Cardiac atrium fibroblast (primary cell): ENCODE measurements at places on chromosomes 4 and X. TPM values are rescaled to one million over a fixed set of nuclear protein-coding genes. Genes with fewer than 3 reads are reported as not detected.

The GATA1 gene
- not detected in 2 replicates for total RNA-seq

The EXOC1L gene
- total RNA-seq, result not detected in 2 replicates

The EREG gene
- total RNA-seq, result 2.8 TPM in 1 of 2 replicates, not detected in the other

The STEEP1 gene
- 15.7 and 18.5 TPM in 2 replicates for total RNA-seq

The GNL3L gene
- 26.6 and 27.4 TPM in 2 replicates for total RNA-seq

The TIGD4 gene
- total RNA-seq, result 0.16 TPM in 1 of 2 replicates, not detected in the other

The TLR7 gene
- not detected in 2 replicates for total RNA-seq

The HDX gene
- 1.8 TPM in 2 replicates for total RNA-seq

The ASB9 gene
- 0.18 TPM in 1 of 2 replicates, not detected in the other for total RNA-seq

The RPS6KA6 gene
- total RNA-seq, result 0.18 and 0.49 TPM in 2 replicates

The HTN3 gene
- total RNA-seq, result not detected in 2 replicates

The PLP1 gene
- 1.9 and 7.6 TPM in 2 replicates for total RNA-seq

The SPANXA1 gene
- not detected in 2 replicates for total RNA-seq

The MAGEA3 gene
- total RNA-seq, result not detected in 2 replicates

The KIAA1210 gene
- not detected in 2 replicates for total RNA-seq

The ARSD gene
- total RNA-seq, result 8.6 and 10.3 TPM in 2 replicates

The RRH gene
- total RNA-seq, result not detected in 2 replicates

The AMBN gene
- total RNA-seq, result not detected in 2 replicates

The DSPP gene
- not detected in 2 replicates for total RNA-seq

The SPATA4 gene
- total RNA-seq, result not detected in 2 replicates

The NPY5R gene
- not detected in 2 replicates for total RNA-seq

The MAGEB10 gene
- total RNA-seq, result not detected in 2 replicates

The EOLA2 gene
- total RNA-seq, result 15.5 and 29.8 TPM in 2 replicates

The HNRNPD gene
- total RNA-seq, result 22.4 and 25.9 TPM in 2 replicates

The GLRA2 gene
- total RNA-seq, result not detected in 2 replicates

The TLL1 gene
- total RNA-seq, result under 0.01 and 0.16 TPM in 2 replicates

The DDIT4L gene
- 0.18 and 1.6 TPM in 2 replicates for total RNA-seq

The INTU gene
- 2.0 and 4.5 TPM in 2 replicates for total RNA-seq

The FAM47B gene
- not detected in 2 replicates for total RNA-seq

The PNMA6F gene
- not detected in 2 replicates for total RNA-seq

The PDE6B gene
- total RNA-seq, result 0.81 and 14.8 TPM in 2 replicates

The NOX1 gene
- not detected in 2 replicates for total RNA-seq

The TREX2 gene
- 0.90 TPM in 1 of 2 replicates, not detected in the other for total RNA-seq

The NPY2R gene
- total RNA-seq, result 0.72 and 3.9 TPM in 2 replicates

The SETD7 gene
- total RNA-seq, result 47.7 and 48.4 TPM in 2 replicates

The CXorf58 gene
- not detected in 2 replicates for total RNA-seq

The RTL5 gene
- 1.3 and 2.6 TPM in 2 replicates for total RNA-seq

The PPEF2 gene
- not detected in 2 replicates for total RNA-seq

The GPC4 gene
- 3.2 and 4.1 TPM in 2 replicates for total RNA-seq

The SEC31A gene
- 201 and 264 TPM in 2 replicates for total RNA-seq

The SMIM43 gene
- total RNA-seq, result 1.1 and 2.1 TPM in 2 replicates

The BCORL1 gene
- 2.3 and 3.4 TPM in 2 replicates for total RNA-seq

The PRSS12 gene
- under 0.01 TPM in 1 of 2 replicates, not detected in the other for total RNA-seq

The RS1 gene
- total RNA-seq, result not detected in 2 replicates

The KCTD8 gene
- total RNA-seq, result not detected in 2 replicates

The MAGEA4 gene
- not detected in 2 replicates for total RNA-seq

The GAGE12E gene
- not detected in 2 replicates for total RNA-seq

The BMX gene
- 2.9 and 4.4 TPM in 2 replicates for total RNA-seq

The MAGIX gene
- total RNA-seq, result 4.4 and 5.6 TPM in 2 replicates
